HCT116 (cell line): ENCODE measurements at places on chromosomes 12 and 14. TPM values are rescaled to one million over a fixed set of nuclear protein-coding genes. Genes with fewer than 3 reads are reported as not detected.
A peak's percentile ranks its signal among the peaks of the same experiment; 100 is the strongest.

GRCh38 chr12:19288603-19289244 is 150.6 kb upstream of the AEBP2 start:
- no peak overlapping the region for H3K27ac ChIP-seq
- DNase-seq, result peak; percentile 22
- no peak overlapping the region for H3K4me3 ChIP-seq
- H3K27me3 ChIP-seq, result no peaks in the 10 kb centered on the region
- H3K36me3 ChIP-seq, result peaks cover 5% of the 10 kb centered on the region; the same call in 1 of the 2 replicates

- H3K4me3 ChIP-seq, result no peak overlapping the region
- no peak overlapping the region for H3K27ac ChIP-seq
- peaks cover 38% of the 10 kb centered on the region for H3K36me3 ChIP-seq
- DNase-seq, result no peak
- no peaks in the 10 kb centered on the region for H3K4me1 ChIP-seq
- H3K27me3 ChIP-seq, result no peaks in the 10 kb centered on the region
Measured at GRCh38 chr12:108547686-108548085, 13.3 kb downstream of the SART3 start.

DNA sequence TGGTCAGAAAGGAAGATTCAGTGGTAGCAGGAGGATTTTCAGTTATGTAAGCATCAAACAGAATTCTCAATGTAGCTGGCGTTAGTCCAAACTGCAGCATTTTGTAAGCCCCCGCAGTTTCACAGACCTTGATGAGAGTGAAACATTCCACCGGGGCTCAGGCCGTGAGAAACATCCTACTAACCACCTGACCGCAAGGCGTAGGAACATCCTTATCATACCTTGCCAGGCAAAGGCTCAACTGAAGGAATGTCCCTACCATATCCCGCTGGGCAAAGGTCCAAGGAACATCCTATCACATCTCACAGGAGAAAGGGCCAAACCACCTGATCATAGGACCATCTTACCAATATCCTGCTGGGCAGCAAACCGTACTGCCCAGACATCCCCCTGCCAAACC is 624.8 kb upstream of the TMEM132C start:
- H3K36me3 ChIP-seq, result no peaks in the 10 kb centered on the region
- no peaks in the 10 kb centered on the region for H3K27me3 ChIP-seq
- no peaks in the 10 kb centered on the region for H3K4me1 ChIP-seq

DNA sequence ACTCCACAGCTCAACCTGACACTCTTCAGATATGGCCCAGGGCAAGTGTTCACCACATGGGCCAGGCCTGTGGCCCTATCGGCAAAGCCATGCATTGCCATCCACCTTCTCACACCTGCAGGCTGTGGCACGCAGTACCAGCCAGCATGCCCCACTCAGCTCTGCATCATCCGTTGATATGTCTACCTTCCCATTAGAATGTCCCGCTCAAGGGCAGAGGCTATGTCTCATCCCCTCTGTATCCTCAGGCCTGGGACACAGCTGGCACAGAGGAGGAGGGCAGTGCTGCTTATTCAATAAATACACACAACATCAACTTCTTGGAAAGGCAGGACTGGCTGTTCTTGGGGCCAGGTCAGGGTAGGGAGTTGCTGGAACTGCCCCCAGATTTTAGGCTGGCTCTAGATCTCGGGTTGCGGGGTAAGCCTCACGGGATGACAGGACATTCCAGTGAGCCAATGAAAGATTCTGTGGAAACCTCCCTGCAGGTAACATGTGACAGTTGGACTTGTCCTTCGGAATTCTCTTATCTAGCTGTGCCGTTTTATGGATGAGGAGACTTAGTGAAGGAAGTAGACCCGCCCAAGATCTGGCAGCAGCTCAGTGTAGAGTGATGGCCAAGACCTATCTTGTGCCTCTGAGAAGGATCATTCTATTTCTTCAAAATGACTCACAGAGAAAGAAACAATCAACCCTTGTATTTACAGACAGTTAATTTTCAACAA is 25.6 kb downstream of the SYNE3 start:
- no peaks in the 10 kb centered on the region for H3K27me3 ChIP-seq
- H3K27ac ChIP-seq, result no peak overlapping the region
- DNase-seq, result peak; percentile 12
- H3K4me1 ChIP-seq, result no peaks in the 10 kb centered on the region
- no peak overlapping the region for H3K4me3 ChIP-seq
- no peaks in the 10 kb centered on the region for H3K36me3 ChIP-seq

GRCh38 chr12:5222011-5222461 is 178.4 kb downstream of the KCNA5 start:
- H3K36me3 ChIP-seq, result no peaks in the 10 kb centered on the region
- DNase-seq, result no peak
- no peak overlapping the region for H3K4me3 ChIP-seq
- H3K4me1 ChIP-seq, result no peaks in the 10 kb centered on the region

- H3K4me1 ChIP-seq, result no peaks in the 10 kb centered on the region
- H3K27me3 ChIP-seq, result no peaks in the 10 kb centered on the region
- no peak overlapping the region for H3K4me3 ChIP-seq
- no peaks in the 10 kb centered on the region for H3K36me3 ChIP-seq
- no peak for DNase-seq
Measured at GRCh38 chr12:27104546-27104945, 22.2 kb upstream of the C12orf71 start.

DNA sequence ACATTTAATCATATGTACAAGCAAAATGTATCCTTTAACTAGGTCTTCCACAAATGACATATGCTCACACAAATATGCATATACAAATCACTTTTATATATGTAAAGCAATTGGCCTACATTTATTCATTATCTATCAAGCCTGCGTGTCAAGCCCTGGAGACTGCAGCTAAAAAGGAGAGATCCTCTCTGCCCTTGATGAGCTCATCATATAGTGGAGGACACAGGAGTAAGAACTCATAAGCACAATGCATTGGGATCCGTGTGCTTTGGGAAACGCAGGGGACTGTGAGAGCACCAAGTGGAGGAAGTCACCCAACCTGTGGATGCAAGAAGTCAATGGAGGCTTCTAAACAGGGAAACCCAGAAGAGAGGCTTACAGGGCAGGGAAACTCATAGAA is 735.7 kb downstream of the BCL11B start:
- no peaks in the 10 kb centered on the region for H3K4me1 ChIP-seq
- H3K4me3 ChIP-seq, result no peak overlapping the region
- DNase-seq, result no peak

DNA sequence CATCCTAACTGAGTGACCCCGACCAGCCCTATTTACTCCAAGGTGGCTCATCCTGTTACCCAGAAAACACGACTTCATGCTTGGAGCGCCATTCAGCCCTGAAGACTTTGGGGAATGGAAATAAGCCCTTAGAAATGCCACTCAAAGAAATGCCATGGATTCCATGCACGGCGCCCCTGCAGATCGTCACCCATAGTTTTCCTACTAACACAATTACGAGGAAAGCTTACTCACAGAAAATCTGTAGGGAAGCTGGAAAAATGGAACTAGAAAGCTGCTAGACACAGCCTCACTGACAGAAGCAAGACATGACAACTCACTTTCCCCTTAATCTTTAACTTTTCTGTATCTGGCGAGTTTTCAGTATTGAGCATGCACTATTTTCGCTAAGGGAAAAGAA is 19.5 kb downstream of the NUAK1 start:
- no peaks in the 10 kb centered on the region for H3K27me3 ChIP-seq
- H3K4me1 ChIP-seq, result peaks cover 6% of the 10 kb centered on the region
- DNase-seq, result no peak
- no peak overlapping the region for H3K4me3 ChIP-seq
- H3K36me3 ChIP-seq, result no peaks in the 10 kb centered on the region

GRCh38 chr14:102795060-102795925 is 18.0 kb downstream of the TRAF3 start:
- peaks cover 29% of the 10 kb centered on the region for H3K4me1 ChIP-seq
- H3K27me3 ChIP-seq, result no peaks in the 10 kb centered on the region
- H3K4me3 ChIP-seq, result no peak overlapping the region
- no peak for DNase-seq
- H3K36me3 ChIP-seq, result no peaks in the 10 kb centered on the region
- peak overlapping the region; percentile 30; the same call in 1 of the 2 replicates for H3K27ac ChIP-seq

GRCh38 chr12:116708826-116709756 is 28.8 kb downstream of the SPRING1 start:
- no peaks in the 10 kb centered on the region for H3K27me3 ChIP-seq
- H3K27ac ChIP-seq, result no peak overlapping the region
- peaks cover 12% of the 10 kb centered on the region for H3K4me1 ChIP-seq
- H3K4me3 ChIP-seq, result no peak overlapping the region

DNA sequence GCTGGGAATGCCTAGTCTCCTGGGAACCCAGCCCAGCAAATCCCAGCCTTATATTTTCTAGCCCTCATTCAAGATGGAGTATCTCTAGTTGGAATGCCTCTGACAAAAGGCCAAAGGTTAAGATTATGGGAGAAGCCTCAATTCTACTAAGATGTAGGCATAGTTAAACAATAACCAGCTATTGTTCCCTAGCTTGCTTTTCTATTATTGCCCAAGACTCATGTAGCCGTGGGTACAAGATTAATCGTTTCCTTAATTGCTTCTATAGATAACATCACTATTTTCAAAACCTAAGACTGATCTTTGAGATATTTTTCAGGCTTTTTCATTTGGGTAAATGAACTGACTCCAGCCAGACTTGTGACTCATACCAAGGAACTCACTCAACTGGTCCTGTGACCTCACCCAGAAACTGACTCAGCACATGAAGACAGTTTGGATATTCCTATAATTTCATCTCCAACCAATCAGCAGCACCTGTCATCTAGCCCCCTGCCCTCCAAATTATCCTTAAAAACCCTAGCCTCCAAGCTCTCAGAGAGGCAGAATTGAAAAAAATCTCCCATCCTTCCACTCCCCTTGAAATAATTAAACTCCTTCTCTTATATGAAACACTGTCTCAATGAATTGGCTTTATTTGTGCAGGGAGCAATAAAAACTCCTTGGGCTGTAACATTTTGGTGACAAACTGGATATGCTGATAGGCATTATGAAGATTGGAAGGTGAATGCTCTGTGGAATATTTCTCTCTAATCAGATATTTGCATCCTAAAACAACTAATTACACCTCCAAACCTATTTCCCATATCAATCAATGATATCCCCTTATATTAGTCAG is 589.0 kb downstream of the C12orf50 start:
- no peaks in the 10 kb centered on the region for H3K36me3 ChIP-seq
- peak; percentile 84 for DNase-seq
- H3K27me3 ChIP-seq, result no peaks in the 10 kb centered on the region

- H3K4me1 ChIP-seq, result peaks cover 12% of the 10 kb centered on the region
- no peaks in the 10 kb centered on the region for H3K36me3 ChIP-seq
- H3K27me3 ChIP-seq, result no peaks in the 10 kb centered on the region
- H3K27ac ChIP-seq, result no peak overlapping the region
- no peak overlapping the region for H3K4me3 ChIP-seq
- peak; percentile 33 for DNase-seq
Measured at GRCh38 chr12:106149096-106149784, 10.5 kb upstream of the NUAK1 start.

- no peak overlapping the region for H3K27ac ChIP-seq
- no peaks in the 10 kb centered on the region for H3K27me3 ChIP-seq
- peaks cover 20% of the 10 kb centered on the region for H3K4me1 ChIP-seq
Measured at GRCh38 chr14:51097287-51097686, 2.4 kb upstream of the TRIM9 start.

DNA sequence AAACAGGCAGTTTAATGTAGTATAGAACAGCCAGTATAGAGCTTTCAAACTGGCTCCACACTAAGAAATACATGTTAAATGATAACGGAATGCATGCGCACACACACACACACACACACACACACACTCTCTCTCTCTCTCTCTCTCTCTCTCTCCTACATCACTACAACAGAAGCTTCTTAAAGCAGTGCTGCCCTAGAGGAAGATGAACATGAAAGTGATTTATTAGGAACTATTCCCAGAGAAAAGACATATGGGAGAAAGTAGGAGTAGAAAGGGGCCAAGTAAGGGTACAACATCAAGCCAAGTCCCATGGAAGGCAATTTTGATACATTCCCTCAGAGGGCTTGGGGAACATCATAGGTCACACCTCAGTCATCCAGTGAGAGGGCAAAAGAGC is 16.4 kb upstream of the DHRS4 start:
- no peak overlapping the region for H3K4me3 ChIP-seq
- H3K27ac ChIP-seq, result no peak overlapping the region
- no peaks in the 10 kb centered on the region for H3K36me3 ChIP-seq

DNA sequence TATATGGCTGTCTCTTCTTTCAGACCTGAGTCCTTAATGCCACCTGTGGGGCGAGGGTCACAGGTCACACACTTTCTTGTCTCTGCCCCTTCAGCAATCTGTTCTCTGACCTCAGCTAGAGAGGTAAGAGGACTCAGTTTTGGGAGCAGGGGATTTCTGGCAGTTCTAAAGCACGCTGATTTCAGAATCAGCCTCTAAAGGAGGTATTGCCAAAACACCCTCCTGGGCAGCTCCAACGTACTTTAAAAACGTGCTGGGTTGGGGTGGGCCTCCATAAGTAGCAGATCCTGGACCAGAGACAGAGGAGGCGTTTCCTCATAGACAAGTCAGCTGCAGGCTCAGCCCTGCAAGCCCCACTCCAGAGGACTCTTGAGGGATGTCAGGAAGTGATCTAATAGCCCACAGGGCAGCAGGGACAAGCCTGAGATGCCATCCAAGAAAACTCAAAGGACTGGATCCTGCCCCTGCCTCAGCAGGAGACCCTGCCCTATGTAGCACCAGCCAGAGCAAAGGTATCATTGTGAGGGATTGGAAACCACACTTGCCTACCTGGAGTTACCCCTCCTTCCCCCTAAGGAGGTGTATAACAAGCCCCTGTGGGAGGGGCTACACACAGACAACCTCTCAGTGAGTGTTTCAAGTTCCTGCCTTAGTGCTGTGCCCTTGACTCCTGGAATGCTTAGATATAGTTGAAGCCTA is 8.5 kb downstream of the CTDSP2 start:
- no peaks in the 10 kb centered on the region for H3K36me3 ChIP-seq
- H3K4me1 ChIP-seq, result peaks cover 48% of the 10 kb centered on the region
- no peaks in the 10 kb centered on the region for H3K27me3 ChIP-seq
- H3K4me3 ChIP-seq, result no peak overlapping the region
- H3K27ac ChIP-seq, result no peak overlapping the region

DNA sequence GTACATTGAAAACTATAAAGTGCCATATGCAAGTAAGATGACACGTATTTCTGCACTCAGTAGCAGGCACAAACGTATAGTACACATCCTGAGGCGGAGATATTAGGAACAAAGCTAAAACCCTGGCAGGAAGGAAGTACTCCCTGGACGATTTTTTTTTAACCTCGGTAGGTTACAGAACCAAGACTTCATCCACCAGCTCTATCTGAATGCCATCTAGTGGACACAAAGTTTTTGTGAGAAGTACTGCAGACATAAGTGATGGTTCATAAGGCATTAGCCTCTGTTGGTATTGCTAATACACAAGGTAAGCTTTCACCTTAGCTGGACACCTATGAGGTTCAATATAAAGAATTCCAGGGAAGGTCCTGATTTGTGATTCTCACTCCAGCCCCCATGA is 83.0 kb upstream of the CCDC196 start:
- H3K4me3 ChIP-seq, result no peak overlapping the region
- no peak for DNase-seq
- no peaks in the 10 kb centered on the region for H3K27me3 ChIP-seq
- H3K36me3 ChIP-seq, result no peaks in the 10 kb centered on the region

GRCh38 chr14:77508876-77509275 is 10.3 kb upstream of the ISM2 start:
- H3K4me3 ChIP-seq, result no peak overlapping the region
- H3K36me3 ChIP-seq, result peaks cover 8% of the 10 kb centered on the region; the same call in 1 of the 2 replicates
- no peak for DNase-seq
- H3K27me3 ChIP-seq, result no peaks in the 10 kb centered on the region
- H3K4me1 ChIP-seq, result no peaks in the 10 kb centered on the region
- H3K27ac ChIP-seq, result no peak overlapping the region

The ETNK1 gene
- 83.6 TPM for total RNA-seq

The CD163L1 gene
- 27.0 TPM for total RNA-seq

The NCKAP5L gene
- 12.1 TPM for total RNA-seq

The GCH1 gene
- total RNA-seq, result 16.7 TPM

The MSI1 gene
- 26.0 TPM for total RNA-seq

The LRRK2 gene
- total RNA-seq, result 0.20 TPM

The TAS2R7 gene
- total RNA-seq, result not detected

The CINP gene
- 49.1 TPM for total RNA-seq

The NPAS3 gene
- total RNA-seq, result not detected

The LIN52 gene
- total RNA-seq, result 9.6 TPM
